Stimulated activated CD4-positive, alpha-beta T cell treated with anti-CD3 and anti-CD28 coated beads, Interleukin-1b, Interleukin-23, amount 100 ng/mL, for 4 hours (primary cell): ENCODE measurements at places on chromosomes 3 and 15.
A peak's percentile ranks its signal among the peaks of the same experiment; 100 is the strongest.

DNA sequence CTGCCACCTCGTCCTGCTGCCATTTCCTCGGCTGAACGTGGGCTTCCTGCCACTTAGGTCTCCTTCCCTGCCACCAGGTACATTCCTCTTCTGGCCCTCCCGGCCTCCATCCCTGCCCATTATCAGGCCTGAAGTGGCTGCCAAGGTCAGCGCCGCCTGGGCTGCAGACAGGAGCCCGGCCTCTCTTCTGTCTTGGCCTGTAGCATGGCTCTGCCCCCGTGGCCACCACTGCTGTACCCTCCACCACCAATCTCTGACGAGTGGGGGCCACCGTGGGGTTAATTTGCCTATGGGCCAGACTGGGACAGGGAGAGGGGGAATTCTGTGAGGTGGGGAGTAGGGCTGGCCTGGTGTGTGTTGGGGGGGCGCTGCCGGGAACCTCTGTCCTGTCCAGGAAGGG lies 2.0 kb upstream of the BAHD1 start:
- no peak for DNase-seq

DNA sequence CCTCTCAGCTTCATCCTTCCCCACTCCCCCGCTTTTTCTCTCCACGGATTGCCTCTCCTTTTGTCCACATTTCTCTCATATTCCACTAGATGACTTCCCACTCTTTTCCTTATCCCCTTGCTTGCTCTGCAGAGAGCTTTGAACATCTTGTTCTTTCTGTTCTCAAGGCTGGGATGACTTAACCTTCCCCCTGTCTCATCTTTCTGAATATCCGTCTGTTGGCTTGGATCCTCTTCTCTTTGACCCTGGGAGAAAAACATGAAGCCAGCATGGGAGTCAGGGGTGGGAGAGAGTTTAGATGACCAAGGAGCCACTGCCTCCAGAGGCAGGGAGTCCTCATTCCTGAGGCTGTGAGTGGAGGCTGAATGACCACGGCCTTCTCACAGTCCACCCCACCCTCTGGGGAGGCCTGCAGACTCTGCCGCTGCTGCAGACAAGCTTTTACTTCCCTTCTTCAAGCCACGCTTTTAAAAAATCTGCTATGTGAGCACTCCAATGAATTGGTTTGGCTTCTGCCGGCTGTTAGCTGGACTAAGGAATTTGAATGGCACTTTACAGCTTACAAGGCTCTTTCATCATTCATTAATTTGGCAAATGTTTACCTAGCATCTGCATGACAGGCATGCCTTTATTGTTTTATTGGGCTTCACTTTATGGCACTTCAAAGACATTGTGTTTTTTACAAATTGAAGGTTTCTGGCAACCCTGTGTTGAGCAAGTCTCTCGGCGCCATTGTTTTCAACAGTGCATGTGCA lies 111.6 kb upstream of the SLC6A6 start:
- DNase-seq: no peak

DNA sequence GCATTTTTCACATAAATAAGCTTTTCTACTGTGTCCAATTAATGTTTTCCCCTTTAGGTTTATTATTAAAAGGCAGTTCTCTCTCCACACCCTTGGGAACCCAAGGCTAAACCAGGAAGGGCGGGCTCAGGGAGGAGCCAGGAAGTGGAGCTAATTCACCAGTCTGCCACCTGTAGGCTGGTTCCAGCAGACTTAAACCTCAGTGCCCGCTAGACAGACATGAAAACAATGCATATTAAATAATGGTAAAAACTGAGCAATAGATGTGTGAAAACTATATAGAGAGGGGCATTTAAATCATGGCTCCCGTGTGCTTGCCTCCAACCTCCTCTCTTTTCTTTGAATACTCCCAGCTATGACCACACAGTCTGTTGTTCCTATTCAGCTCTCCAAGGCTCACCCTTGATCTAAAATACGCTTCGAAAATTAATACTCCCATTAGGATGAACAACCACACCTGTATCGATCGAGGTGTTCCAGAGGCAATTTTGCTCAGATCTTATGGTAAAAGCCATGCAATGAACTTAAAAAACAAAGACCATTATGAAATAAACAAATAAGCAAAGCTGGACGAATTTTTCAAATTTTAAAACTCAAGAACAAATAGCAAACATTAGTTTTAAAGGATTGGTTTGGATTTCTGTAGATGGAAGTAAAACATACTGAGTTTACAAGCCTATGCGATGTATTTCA lies 253.3 kb downstream of the TJP1 start:
- DNase-seq: no peak

- no peak for DNase-seq
Observed at GRCh38 chr3:18394384-18394995, 30.6 kb downstream of the SATB1 start.

DNA sequence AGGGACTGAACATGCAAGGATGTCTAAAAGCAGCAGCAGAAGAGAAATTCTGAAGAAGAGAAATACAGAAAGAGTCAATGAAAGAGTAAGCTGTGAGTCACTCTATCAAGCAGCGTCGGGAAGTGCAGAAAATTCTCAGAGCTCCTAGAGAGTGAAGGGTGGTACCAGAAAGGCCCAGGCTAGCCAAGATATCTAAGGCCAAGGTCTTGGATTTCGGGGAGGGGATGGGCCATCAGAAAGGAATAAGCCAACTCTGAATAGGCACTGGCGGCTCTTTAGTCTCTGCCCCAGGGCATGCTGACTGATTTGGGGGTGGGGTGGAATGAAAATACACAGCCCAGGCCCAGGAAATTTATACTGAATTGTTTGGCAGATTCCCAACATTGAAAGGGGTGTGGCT lies 70.8 kb downstream of the GPR156 start:
- DNase-seq: no peak

GRCh38 chr15:89226359-89227221 lies 5.2 kb upstream of the RLBP1 start:
- DNase-seq: no peak

DNA sequence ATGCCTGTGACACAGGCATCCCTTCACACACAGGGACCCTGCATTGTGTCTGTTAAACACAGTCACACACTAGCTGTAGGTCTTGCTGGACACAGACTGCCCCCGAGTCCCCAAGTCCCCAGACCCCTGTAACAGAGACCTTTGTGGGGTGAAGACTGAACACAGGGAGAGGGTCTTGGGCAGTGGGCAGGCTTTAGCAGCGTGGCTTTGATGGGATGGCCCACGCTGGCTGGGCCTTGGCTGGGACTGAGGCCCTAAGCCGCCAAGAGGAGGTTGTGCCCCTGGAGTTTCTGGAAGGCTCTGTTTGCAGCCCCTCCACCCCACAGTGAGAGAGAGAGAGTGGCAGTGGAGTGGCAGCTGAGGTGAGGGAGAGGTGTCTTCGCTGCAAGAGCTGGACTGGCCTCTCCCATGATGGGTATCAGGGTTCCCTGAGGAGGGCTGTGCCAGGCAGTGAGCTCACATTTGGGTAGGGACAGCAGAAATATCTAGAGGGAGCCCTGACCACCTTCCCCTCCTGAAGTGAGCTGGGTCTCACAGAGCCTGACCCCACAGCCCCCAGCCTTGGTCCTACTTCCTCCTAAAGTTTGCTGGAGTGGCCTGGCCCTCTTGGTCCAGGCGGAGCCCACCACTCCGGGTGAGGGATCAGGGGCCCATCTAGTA lies 635 bp upstream of the VILL start:
- no peak for DNase-seq

GRCh38 chr15:88383354-88383753 lies 83.8 kb downstream of the MRPL46 start:
- DNase-seq: no peak

DNA sequence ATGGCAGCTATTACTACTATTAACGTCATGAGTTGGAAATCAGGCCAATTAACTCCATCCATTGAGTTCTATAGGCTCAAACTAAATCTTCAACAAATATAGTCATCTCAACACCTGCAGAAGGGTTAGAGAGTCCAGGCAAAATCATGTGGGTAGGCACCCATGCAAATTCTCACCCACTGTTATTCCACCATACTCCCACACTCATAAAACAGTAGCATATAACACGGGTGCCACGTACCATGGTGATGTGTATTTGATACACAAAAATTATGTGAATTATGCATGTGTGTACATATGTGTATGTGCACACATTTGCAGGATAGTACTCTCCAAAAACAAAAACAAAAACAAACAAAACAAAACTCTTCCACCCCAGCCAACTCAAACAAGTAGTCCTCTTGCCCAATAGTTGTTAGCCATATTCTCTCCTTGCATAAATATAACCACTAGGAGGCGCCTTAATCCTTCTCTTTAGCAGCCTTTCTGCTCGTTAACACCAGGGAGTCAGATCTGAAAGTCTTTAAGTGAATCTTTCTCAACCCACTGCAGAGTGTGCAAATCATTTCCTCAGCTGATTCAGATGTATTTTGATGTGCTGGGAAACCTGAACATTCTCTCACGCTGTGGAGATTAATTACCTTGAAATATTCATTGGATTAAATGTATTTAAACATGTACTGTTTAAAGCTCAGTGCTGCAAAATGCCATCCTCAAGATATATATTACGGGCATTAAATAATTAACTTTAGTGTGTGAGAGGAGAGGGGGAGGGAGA lies 38.0 kb upstream of the COPB2 start:
- DNase-seq: no peak

- DNase-seq: no peak
Observed at GRCh38 chr3:57689367-57690053, 3.4 kb downstream of the DENND6A start.

GRCh38 chr15:101469520-101470288 lies 19.8 kb downstream of the PCSK6 start:
- no peak for DNase-seq

DNA sequence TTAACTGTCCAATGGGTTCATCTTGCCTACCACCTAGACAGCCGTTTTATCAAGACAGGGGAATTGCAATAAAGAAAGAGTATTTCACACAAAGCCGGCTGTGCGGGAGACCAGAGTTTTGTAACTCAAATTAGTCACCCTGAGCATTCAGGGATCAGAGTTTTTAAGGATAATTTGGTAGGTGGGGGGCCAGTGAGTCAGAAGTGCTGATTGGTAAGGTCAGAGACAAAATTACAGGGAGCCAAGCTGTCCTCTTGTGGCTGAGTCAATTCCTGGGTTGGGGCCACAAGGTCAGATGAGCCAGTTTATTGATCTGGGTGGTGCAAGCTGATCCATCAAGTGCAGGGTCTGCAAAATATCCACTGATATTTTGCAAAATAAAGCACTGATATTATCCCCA lies 29.9 kb upstream of the GPD1L start:
- DNase-seq: no peak

GRCh38 chr15:80252121-80252518 lies at the start of gene CTXND1:
CTXND1 (minus strand) TSS chr15:80252213; CDS start chr15:80201949, 50,264 bp downstream.
- no peak for DNase-seq

- DNase-seq: no peak
Observed at GRCh38 chr15:51144021-51144532, 49.4 kb upstream of the TNFAIP8L3 start.

DNA sequence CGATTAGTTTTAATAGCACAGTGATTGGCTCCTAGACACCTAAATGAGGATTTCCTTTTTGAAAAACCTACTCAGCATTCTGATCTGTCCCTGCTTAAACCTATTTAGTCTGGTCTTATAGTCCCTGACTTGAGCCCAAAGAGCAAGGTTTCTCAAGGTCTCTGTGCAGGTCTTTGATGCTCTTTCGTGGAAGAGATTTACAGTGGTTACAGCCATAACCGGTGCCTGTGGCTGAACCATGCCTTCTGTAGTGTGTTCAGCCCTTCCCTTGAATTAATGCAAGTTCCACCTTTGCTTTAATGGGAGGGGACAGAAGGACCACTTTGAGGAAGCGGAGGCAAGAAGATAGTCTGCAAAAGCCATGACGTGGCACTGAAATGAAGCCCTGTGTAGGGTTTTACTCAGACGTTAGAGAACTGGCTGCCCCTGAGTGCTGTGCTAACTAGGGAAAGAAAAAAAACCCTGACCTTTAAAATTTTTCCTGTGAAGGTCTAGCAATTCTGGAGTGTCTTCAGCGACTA lies 43.0 kb downstream of the ZBTB38 start:
- peak; percentile 11 for DNase-seq

GRCh38 chr3:65781594-65781993 lies 257.1 kb downstream of the MAGI1 start:
- DNase-seq: no peak

- no peak for DNase-seq
Observed at GRCh38 chr15:63388511-63388910, 6.9 kb upstream of the CA12 start.

GRCh38 chr3:10004960-10005564 lies 18.4 kb upstream of the EMC3 start:
- DNase-seq: no peak

GRCh38 chr3:109018828-109019227 lies 65.1 kb upstream of the GUCA1C start:
- no peak for DNase-seq

DNA sequence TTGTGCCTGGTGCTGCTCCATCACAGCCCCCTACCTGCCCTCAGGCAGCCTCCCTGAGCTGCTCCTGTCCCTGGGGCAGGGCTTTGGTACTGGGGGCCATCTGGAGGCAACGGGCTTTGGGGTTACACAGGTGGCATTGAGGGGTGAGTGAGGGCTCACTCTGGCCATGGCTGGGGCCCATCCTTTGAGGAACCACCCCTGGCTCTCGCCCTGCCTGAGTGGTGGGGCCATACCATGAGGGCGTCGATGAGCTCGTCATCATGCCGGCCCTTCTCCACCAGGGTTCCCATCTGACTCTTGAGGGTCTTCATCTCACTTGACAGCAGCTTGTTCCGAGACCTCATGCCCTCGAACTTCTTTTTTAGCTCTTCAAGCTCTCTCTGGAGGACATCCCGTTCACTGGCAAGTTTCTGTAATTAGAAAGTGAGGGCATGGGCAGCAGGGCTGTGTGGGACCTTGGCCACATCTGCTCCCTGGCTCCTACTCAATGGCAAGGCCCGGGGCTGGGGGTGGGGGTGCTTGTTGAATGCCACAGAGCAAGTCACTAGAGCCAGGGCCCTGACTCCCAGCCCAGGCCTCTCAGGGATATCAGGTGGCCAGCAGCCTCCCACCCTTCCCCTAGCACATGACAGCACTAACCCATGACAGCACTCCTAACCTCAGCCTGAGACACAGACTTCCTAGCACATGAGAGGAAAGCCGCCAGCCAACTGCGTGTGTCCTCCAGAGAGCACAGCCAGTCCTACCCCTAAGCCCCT lies 33.5 kb downstream of the CCDC13 start:
- DNase-seq: no peak

- DNase-seq: no peak
Observed at GRCh38 chr3:149020196-149020838, 29.0 kb downstream of the GYG1 start.

DNA sequence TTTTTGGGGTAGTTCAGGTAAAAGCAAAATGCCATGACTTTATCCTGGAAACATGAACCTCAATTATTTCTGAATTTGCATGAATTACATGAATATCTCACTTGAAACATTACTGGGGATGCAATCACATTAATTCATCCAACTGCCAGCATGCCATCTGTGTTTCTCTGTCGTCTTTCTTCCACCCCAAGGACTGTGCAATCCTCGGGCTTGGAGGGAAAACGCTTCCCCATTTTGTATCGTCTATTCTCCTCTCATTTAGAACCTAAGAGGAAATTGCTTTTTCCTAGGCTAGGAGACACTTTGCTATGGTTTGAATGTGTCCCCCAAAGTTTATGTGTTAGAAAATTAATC lies 109.4 kb downstream of the SQOR start:
- no peak for DNase-seq
